Fibroblast of skin of left quadriceps (primary cell): ENCODE measurements at places on chromosomes 16 and 17.

- no peak for DNase-seq
Observed at GRCh38 chr17:3914312-3914670, 2.0 kb downstream of the P2RX1 start.

DNA sequence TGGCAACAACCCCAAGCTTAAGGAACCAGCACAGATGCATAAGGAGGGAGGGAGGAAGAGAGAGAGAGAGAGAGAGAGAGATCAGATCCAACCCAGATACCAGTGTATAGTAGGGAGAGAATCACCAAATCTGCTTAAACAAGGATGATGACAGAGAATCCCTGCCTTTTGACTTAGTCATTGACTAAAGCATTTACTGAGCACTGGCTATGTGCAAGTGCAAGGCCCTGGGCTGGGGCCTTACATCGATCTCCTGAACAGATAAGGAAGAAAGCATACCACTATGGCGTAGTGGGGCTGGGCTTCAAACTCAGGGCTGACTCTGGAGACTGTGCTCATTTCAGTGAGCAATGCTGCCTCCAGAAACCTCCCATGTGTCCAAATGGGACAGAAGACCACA is 15.8 kb downstream of the TSNAXIP1 start:
- DNase-seq: no peak

DNA sequence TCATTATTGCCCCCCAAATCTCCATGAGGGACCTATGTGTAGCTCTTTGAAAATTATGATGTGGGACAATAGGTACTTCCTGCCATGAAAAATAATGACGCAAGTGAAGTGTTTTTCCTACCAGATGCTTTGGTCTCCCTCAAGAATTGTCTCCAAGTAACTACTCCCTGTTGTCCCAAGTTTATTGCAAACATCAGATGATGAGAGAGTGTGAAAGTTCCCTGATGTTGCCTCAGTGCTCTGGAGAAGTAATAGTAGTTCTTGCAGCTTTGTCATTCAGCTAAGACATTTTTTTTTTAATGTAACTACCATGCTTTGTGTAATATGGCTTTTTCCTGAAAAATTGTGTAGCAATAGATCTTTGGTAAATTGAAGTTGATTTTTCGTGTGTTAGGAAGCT is 20.1 kb downstream of the LPCAT2 start:
- DNase-seq: no peak

DNA sequence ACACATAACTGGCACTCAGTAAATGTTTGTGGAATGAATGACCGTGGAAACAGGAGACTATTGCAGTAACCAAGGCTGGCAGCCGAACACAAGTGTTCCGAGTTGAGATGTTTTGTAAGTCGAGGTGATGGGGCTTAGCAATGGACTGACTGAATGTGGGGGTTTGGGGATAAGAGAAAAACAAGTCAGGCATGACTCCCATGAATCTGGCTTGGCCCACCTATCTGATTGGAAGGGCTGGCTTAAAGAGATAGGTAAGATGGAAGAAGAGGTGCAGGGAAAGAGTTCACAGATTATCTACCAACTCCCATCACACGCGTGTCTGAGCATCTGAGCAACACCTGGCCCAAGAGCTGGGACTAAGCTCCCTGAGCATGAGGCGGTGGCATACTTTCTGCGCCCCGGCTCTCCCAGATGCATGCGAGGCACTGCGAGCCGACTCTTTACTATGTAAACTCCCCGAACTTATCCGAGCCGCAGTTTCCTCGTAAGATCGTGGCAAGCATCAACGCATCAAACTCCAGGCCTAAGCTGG is 539 bp downstream of the IFT20 start:
- no peak for DNase-seq

GRCh38 chr16:58620396-58620795 is 9.2 kb downstream of the CNOT1 start:
- DNase-seq: no peak

DNA sequence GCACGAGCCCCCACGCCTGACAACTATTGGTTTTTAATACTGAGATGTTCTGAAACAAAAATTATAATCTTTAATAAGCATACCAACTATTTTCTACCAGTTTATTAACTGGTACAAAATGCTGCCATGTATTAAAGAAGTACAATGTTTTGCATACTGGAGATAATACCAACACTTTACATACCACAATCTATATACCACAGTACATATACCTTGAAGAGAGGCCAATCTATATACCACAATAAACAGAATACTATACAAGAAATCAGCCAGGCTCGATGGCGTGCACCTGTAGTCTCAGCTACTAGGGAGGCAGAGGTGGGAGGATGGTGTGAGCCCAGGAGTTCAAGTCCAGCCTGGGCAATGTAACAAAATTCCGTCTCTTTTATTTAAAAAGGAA is 9.9 kb downstream of the GPATCH8 start:
- DNase-seq: no peak

- DNase-seq: no peak
Observed at GRCh38 chr17:73064084-73064938, 28.2 kb downstream of the SLC39A11 start.

GRCh38 chr17:5249615-5250014 is 15.0 kb upstream of the SCIMP start:
- peak; percentile 65 for DNase-seq

DNA sequence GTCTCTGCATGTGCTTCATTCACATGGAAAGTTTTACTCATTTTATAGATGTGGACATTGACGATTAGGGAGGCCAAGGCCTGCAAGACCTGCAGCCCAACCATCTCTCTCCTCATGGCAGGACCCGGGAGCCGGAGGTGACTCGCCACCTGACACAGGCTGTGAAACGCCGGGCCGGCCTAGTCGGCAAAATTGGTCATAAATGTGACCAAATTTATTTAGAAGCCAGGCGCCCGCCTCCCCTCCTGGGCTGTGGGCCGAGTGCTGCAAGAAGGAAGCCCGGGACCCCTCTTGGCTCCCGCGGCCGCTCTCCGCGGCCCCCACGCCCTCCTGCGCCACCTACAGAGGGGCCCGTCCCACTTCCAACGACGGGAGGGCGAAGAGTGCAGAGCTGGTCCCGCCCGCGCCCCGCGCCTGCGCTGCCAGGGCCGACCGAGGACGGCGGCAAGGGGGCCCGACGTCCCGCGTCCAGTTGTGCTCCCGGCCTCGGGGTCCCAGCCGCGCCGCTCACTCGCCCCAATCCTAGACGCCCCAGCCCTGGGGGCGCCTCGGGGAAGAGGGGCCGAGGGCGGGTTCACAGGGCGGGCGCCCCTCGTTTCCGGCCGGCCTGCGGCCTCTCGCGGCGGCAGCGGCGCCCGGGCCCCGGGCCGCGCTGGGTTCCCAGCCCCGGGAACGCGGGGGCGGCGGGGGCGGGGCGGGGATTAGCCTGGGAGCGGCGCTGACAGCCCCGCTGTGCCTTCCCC is 47.5 kb downstream of the WNT3 start:
- DNase-seq: no peak

DNA sequence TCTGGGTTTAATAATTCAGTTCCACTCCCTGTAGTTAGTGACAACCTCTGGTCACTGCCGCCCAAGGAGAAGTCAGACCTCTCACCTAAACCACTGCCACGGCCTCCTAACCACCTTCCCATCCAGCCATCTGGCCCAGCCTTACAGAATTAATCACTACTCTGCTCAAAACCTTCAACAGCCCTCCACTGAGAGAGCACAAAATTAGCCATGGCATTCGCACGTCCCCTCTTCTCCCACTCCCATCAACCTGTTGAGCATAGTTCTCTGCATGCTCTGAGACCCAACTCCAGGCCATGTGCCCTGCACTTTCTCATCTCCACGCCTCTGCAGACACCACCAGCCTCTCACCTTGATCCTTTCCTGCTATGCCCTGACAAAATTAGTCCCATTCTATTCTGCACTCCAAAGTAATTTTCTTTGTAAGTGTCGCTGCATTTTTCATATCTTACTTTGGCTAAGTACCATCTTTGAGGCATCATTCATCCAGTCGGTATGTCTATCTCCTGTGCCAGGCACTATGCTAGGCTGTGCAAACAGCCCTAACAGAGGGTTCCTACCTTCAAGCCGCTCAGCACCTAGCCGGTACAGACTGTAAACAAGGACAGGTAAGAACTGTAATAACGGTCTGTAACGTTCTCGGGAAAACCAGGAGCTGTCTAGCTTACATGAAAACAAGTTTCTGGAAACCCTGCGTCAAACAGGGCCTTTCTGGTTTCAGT is 963 bp downstream of the COPRS start:
- DNase-seq: no peak

- no peak for DNase-seq
Observed at GRCh38 chr17:72264682-72265405, 144.0 kb downstream of the SOX9 start.

DNA sequence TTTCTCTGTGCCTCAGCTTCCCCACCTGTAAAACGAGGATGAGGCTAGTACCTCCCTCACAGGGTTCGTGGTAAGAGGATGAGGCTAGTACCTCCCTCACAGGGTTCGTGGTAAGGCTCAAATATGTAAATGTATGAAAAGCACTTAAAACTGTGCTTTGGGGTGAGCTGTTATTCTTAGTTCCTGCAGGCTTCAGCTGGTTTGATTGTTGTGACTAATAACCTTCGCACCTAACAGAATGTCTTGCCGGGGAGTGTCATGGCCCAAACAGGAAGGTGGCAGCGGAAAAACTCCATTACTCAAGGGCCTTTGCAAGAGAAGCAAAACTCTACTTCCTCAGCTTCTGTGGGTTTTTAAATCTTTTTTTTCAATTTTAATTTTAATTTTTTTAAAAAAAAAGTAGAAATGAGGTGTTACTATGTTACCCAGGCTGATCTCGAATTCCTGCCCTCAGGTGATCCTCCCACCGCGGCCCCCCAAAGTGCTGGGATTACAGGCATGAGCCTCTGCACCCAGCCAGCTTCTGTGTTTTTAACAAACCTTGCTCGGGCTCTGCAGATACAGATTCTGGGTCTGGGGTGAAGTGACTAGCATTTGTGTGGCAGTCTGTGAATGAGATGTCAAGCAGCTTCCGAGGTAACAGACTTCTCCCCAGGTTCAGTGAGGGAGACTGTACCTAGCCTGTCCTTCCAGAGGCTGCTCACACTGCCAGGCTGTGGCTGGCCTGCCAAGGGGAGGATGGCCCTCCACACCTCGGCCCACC is 103.0 kb downstream of the RAB11FIP4 start:
- DNase-seq: no peak

DNA sequence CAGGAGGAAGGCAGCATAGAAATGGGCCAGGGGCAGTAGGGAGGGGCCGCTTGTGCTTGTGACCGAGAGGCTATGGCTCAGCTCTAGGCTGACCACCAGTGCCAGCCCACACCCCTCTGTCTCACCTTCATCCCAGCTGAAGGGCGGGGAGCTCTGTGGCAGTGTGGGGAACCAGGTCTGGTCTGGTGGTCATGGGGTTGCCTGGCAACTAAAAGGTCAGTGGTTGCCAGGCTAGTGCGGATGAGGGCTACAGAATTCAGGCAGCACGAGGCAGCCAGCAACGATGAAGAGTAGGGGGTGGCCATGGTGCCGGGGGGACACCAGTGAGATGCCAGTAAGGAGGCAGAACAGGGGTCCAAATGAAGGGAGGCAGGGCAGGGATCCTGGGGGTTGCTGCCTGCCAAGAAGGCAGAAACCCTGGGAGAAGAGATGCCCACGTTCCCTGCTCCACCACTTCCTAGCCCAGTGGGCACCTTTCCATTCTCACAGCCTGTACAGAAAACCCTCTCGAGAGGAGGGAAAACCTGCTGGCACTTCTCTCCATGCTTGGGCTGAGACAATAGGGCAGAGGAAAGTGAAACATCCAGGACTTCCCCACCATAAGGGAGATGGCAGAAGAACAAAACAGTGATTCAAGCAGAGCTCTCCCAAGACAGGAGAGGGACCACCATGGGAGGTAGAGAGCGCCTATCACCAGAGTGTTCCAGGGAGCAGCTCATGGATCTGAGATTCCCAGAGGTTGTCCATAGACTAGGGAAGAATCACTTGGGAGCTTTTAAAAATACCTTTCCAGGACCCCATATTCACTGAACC is 39.7 kb downstream of the SRCIN1 start:
- DNase-seq: no peak

DNA sequence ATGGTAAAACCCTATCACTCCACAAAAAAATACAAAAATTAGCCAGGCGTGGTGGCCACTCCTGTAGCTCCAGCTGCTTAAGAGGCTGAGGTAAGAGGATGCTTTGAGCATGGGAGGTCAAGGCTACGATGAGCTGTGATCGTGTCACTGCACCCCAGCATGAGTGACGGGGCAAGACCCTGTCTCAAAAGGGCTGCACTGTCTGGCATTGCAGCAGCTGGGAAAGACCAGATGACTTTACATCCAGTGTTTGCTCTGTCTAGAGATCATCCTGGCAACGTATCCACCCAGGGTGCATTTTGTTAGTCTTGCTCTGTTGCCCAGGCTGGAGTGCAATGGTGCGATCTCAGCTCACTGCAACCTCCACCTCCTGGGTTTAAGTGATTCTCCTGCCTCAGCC is 52.0 kb downstream of the MRM3 start:
- no peak for DNase-seq

GRCh38 chr16:28210979-28211588 is 681 bp downstream of the XPO6 start:
- no peak for DNase-seq

DNA sequence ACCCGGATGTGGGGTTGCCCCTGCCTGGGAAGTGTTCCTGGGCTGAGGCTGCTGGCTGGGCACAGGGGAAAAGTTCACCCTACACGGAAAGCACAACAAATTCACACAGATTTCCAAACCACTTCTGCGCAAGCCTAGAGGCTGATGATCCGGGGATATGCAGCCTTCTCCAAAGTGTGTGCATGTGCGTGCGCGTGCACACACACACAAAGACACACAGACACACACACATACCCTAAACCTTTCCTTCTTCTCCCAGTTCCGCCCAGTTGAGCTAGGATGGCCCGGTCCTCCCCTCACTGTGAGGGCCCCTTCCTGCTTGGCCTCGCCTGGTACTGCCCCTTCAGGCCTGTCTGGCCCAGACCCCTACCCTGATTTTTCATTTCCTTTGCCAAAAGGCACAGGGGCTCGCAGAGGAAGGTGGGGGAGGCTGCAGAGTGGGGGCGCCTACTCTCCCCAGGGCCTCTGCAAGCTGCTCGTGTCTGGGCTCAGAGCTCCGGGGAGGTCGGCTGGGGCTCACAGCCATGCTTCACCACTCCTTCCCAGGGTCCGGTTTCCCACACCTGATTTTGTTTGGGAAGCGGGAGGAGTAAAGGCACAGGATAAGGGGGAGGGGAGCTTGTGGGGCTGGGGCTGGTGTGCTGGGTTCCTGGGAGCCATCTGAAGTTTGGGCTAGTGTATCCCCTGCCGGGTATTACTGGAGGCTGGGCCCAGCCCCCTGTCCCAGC is 144.7 kb downstream of the ENGASE start:
- no peak for DNase-seq
